Stomach (tissue), 19 donors: ENCODE measurements at places on chromosomes 1 and 21.

GRCh38 chr1:92747735-92748134 lies 37.2 kb downstream of the EVI5 start:
- DNase-seq, result peak; percentile 4

GRCh38 chr1:234616644-234617043 lies 6.7 kb upstream of the IRF2BP2 start:
- DNase-seq, result no peak

DNA sequence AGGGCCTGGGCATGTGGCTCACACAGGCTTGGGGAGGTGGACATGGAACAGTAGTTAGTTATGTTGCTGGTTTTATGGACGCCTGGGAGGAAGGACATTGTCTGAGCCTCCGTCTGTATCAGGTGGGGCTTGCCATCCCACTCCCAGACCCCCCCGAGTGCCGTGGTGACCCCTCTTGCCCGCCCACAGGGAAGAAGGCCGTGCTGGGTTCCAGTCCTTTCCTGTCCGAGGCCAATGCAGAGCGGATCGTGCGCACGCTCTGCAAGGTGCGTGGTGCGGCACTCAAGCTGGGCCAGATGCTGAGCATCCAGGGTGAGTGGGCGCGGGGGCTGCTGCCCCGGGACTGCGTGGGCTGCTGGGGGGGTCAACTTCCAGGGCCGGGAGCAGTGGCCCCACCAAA lies 41.7 kb downstream of the COQ8A start:
- DNase-seq, result no peak

DNA sequence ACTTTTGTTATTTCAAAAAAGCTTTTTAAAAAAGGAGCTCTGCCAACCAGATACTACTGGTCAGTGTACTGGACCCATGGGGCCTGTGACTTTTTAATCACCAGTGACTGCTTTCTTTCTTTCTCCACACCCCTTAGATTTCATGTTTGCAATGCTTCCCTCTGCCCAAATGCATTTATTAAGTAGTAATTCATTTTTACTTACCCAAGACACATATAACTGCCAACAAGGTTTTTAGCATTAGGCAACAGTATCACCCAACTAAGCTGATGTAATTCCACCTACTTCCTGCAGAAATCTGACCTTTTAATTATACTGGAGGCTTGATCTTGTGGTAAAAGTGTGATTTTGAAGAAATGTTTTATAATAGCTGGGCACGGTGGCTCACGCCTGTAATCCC lies 12.5 kb downstream of the MECR start:
- no peak for DNase-seq

DNA sequence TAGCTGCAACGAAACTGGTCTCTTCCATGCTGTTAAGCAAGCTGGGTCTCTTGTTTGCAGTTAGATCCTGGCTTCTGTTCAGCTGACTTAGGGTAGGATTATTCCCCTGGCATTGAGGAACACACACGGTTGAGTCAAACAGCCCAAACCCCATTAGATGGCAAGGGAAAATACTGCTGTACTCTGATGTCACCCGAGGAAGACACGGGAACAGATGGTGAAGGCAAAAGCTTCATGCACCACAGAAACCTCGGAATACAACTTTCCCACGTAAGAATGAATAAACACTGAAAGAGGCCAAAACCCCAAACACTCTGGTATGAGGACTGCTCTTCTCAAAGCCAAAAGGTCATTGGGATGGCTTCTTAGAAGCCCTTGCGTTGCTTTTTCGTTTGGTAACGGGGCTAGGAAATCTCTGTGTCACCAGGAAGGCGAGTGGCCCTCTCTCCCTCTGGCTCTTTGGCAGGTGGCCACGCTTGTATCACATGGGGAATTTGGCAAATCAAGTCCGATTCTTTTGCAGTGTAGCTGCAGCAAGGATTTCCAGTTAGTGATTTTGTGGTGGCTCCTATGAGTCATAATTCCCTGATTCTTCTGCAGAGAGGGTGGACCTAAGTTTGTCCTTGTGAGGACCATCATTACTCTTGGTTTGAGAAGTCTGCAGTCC lies 16.7 kb upstream of the LYST start:
- peak; percentile 92 for DNase-seq

GRCh38 chr1:85933961-85934360 lies 222.6 kb downstream of the COL24A1 start:
- DNase-seq, result peak; percentile 34

DNA sequence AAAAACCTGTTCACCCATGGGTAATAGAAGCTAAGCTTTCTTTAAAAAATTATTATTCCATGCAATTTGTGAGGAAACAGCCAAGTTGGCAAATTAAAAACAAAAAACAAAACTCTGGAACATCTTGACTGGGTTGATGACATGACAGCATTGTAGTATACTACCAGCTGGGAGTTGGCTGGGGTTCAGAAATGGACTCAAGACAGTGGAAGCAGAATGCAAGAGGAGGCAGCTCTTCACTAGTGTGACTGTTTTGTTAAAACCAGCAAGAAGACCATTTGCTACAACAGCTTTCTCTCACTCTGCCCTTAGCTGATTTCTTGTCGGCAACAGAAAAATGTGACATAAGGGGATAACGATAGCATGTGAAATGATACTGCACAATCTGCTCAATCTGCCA lies 1298.9 kb upstream of the ADGRL4 start:
- no peak for DNase-seq

- no peak for DNase-seq
Measured at GRCh38 chr1:226640321-226641136, 92.0 kb downstream of the STUM start.

- DNase-seq, result no peak
Measured at GRCh38 chr1:178330153-178330552, 166.6 kb downstream of the CLEC20A start.

DNA sequence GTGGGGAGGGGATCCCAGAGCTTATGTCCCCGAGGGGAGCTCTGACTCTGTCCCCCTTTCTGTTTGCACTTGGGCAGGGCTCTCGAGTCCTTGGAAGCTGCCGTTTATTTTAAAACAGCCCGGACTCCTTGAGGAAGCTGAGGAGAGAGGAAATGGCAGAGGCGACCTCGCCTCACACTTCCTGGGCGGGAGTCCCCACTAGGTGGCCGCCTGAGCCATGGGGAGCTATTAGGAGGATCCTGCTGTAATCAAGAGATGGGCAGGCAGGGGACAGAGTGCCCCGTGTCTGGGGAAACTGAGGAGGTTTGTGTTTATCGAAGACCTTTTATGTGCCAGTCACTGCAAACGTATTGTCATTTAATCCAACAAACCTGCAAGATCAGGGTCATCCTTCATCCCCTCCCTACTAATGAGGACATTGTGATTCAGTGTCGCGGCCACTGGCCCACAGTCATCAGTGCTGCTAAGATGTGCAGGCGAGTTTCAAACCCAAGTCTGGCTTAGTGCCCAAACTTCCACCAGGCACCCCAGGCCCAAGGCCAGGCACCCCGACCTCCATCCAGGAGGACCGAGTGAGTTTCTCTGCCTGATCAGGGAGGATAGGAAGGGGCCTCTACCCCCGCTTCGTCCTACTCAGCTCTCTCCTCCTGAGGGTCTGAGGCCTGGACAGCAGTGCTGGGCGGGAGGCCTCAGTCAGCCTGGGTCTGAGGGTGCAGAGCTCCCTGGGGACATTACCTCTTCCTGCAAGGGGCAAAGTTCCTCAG lies 316.9 kb upstream of the VAMP3 start:
- DNase-seq, result peak; percentile 49

- DNase-seq, result no peak
Measured at GRCh38 chr1:98693385-98693784, 31.9 kb downstream of the SNX7 start.

- no peak for DNase-seq
Measured at GRCh38 chr1:201507360-201507675, 395 bp upstream of the CSRP1 start.

DNA sequence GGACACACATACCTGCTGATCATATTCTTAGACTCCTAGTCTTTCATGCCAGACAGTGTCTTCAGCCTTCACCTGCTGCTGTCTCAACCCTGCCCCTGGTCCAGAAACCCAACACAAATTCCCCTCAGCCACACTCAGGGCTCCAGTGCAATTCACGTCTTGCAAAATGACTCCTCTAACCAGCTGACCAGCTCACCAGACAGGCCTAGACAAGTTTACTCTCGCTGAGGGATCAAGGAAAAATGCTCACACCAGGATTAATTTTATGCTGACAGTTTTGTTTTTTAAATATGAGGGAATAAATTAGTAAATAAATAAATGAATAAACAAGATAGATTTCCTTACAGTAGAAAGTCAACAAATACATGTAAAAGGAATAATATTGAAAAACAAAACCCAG lies 28.5 kb downstream of the CCDC185 start:
- no peak for DNase-seq

DNA sequence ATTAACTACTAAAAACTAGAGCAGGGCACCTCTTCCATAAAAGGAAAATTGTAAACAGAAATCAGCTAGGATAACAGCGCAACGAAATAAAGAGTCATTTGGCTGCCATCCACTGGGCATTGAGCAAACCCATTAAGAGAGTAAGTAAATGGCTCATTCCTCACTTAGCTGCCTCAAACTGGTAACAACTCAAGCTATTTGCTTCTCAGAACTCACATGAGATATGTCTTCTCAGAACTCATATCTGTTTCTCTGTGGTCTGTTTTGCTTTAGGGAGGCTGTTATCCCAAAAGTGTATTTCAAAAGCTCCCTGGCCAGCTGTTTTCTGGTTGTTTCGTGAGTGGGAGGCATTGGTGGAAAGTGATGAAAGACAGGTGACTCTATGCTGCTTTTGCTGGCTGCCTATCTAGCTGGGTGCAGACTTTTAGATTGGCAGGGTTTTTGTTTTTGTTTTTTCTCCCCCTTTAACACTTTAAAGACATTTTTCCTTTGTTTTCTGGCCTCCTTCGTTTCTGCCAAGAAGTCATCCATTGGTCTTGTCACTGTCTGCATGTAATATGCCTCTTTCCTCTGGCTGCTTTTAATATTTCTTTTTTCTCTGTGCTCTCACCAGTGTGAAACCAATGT lies 269.2 kb upstream of the RGS18 start:
- DNase-seq, result no peak

DNA sequence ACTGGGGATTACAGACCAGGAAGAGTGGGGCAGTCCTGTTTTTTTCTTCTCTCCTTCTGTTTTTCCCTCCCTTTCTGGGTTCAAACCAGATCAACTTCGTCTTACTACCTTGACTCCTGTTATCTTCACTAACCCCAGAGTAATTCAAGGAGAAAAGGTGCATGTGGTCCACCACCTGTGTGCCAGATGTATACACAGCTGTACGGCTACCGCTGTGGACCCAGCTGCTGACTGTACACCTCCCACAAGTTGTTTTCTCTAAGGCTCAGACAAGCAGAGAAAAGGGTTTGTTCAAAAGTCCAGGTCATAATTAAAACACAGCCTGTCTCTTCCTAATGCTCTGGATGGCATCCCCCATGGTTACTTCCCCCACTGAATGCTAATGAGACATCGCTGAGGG lies 102.1 kb downstream of the LMX1A start:
- no peak for DNase-seq

GRCh38 chr1:224175617-224176016 lies 7.4 kb upstream of the DEGS1 start:
- peak; percentile 48 for DNase-seq

DNA sequence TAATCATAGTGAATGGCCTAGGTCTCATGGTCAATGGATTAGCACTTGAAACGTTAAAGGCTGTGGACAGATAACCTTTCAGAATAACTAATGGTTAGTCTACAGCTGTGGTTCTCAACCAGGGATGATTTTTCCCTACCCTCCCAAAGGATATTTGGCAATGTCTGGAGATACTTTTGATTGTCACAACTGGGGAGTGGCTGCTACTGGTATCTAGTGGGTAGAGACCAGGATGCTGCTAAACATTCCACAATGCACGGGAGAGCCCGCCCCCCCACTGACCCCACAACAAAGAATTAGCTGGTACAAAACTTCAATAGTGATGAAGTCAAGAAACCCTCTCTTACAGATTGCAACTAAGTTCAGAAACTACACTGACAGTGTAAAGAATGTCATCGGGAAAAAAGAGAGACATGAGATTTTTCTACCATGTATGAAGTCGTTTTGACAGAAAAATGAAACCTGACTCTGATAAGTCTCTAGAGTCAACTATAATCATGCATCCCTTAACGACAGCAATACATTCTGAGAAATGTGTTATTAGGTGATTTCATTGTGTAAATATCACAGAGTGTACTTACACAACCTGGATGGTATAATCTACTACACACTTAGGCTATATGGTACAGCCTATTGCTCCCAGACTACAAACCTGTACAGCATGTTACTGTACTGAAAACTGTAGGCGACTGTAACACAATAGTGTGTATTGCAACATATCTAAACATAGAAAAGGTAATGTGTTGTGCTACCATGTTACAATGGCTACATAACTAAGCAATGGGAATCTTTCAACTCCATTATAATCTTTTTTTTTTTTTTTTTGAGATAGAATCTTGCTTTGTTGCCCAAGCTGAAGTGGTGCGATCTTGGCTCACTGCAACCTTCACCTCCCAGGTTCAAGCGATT lies 49.7 kb upstream of the PRDX6 start:
- no peak for DNase-seq
